ENCODE measurements at places on chromosomes 1 and 21.

DNA sequence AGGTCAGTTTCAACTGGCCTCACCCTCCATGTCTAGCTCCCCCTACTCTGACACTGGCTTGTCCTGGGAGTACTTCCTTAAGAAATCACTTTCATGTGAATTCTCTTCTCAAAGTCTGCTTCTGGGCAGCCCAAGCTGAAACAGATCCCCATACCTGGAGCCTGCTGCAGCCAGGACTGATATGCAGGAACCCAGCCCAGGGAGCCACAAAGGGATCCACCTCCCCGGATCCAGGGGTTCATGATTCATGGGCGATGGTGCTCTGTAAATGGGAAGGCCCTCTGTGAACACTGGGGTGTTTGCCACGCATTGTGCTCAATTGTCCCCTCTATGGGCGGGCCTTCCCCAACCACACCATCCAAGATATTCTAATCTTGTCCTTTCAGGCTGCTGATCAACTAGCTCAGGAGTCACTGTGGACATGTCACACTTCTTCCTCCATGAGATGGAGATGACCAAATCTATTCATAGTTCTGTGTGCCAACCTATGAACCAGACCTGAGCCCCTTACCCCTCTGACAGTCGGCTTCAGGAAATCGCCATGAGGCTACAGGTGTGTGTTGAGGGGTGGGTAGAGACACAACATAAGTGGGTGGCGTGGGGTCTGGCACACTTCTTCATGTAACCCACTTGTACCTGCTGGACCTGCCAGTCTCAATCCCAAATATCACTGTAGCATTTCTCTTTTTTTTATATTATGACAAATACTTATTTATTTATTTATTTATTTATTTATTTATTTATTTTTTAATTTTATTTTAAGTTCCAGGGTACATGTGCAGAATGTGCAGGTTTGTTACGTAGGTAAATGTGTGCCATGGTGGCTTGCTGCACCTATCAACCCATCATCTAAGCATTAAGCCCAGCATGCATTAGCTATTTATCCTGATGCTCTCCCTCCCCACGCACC lies 41.8 kb downstream of the RUNX3 start:
- DNase-seq: no peak

DNA sequence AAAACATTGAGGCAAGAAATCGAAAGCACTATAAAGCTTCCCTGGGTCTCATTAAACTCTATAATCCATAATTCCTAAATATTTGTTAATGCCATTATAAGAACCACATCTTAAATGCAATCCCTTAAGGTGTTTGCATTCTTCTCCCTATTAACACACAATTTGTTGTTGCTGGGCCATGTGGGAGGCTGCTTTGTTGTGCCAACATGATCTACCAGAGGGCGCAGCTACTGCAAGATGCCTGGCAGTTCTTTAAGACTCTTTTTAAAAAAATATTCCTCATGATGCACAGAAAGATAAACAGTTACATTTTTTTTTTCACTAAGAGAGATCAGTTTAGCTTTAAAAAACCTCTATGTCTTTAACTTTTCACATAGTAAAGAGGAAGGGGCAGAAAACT lies 39.0 kb upstream of the BCAS2 start:
- DNase-seq: no peak

- no peak for DNase-seq
Measured at GRCh38 chr1:218348628-218349071, 3.5 kb downstream of the TGFB2 start.

GRCh38 chr1:205782627-205783432 lies 7.5 kb upstream of the RAB29 start:
- no peak for DNase-seq

Measured in DMS79 (cell line).